ENCODE measurements at places on chromosomes 6 and 20.

DNA sequence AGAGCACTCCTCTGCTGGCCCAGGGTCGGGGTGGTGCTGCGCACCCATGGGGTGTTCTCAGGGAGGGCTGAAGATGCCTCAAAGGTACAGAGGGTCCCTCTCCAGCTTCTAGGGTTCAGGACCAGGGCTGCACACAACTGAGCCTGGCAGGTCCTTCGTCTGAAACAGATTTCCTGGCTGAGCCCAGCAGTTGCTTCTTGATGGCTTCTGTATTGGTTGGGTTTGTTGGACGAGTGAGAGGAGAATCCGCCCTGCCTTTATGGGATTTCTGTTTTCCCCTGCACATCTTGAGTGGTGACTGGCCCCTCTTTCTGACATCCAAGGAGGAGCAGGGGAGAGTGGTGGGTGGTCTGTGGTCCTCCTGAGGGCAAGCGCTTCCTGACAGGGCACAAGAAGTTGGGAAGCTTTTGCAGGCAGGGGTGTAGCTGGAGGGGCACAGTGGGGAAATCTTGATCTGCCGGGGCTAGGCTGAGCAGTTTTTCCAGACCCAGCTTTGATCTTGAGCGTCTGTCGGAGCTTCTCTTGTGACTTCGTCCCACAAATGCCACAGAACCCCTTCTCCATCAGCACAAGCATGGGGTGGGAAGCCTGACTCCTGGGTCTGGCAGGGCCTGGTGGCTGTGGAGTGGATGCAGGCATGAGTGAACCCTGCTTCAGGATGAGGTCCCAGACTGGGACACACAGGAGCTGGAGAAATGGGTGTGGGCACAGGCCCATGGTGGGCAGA is 116.5 kb downstream of the SYNDIG1 start:
- H3K27me3 ChIP-seq = no peaks in the 10 kb centered on the region
- H3K4me3 ChIP-seq = no peak overlapping the region
- no peaks in the 10 kb centered on the region for H3K36me3 ChIP-seq
- DNase-seq = no peak
- no peaks in the 10 kb centered on the region for H3K4me1 ChIP-seq

DNA sequence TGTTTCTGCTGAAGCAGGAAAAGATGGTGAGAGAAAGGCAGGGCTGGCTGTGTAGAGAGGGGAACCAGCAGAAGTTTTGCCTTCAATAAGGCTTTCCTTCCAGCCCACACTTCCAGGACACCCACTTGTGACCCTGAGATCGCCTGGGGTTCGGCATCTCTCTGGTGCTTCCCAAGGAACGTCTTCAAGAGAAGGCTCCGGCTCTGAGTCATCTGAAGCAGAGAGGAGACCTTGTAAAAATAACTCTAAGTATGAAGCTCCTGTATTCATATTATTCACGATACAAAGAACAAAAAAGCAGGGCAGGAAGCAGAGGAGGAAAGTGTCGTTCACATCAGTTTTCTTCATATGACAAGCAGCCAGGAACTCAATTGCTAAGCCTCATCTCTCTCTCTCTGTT is 95.4 kb upstream of the MRPS10 start:
- H3K27me3 ChIP-seq = no peaks in the 10 kb centered on the region
- DNase-seq = no peak
- H3K4me1 ChIP-seq = peaks cover 36% of the 10 kb centered on the region
- peaks cover 16% of the 10 kb centered on the region for H3K36me3 ChIP-seq
- peak overlapping the region; percentile 59 for H3K27ac ChIP-seq
- no peak overlapping the region for H3K4me3 ChIP-seq

DNA sequence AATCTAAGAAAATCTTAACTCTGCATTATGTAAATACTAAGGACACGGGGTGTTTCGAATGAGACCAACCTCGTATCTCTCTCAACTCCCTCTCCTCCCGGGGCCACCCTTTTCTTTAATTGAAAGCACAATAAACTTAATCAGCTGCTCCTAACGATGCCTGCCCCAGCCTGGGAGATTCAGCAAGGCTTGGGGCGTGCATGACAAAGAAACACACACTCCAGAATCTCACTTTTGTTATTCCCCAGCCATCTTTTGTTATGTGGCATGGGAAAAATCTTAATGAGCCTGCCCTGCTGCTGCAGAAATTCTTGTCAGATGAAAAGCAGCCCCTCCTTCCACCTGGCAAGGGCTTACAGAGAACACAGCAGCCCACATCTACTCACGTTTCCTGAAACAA is 117.4 kb downstream of the TTLL2 start:
- H3K36me3 ChIP-seq = no peaks in the 10 kb centered on the region
- no peak overlapping the region for H3K27ac ChIP-seq
- no peak for DNase-seq
- no peaks in the 10 kb centered on the region for H3K4me1 ChIP-seq

- DNase-seq = no peak
- no peak overlapping the region for H3K4me3 ChIP-seq
- H3K27me3 ChIP-seq = peaks cover 3% of the 10 kb centered on the region
- no peak overlapping the region for H3K27ac ChIP-seq
- H3K4me1 ChIP-seq = no peaks in the 10 kb centered on the region
Measured at GRCh38 chr6:79526897-79527296, 10.3 kb downstream of the LCA5 start.

GRCh38 chr6:10979603-10980002 is 64.5 kb downstream of the ELOVL2 start:
- H3K36me3 ChIP-seq = no peaks in the 10 kb centered on the region
- H3K4me1 ChIP-seq = no peaks in the 10 kb centered on the region
- no peak overlapping the region for H3K27ac ChIP-seq
- no peak for DNase-seq
- H3K4me3 ChIP-seq = no peak overlapping the region

- no peaks in the 10 kb centered on the region for H3K36me3 ChIP-seq
- H3K4me3 ChIP-seq = no peak overlapping the region
- peaks cover 3% of the 10 kb centered on the region for H3K4me1 ChIP-seq
- DNase-seq = no peak
- H3K27ac ChIP-seq = no peak overlapping the region
- peaks cover 2% of the 10 kb centered on the region for H3K27me3 ChIP-seq
Measured at GRCh38 chr20:44541992-44542391, 20.1 kb upstream of the SERINC3 start.

DNA sequence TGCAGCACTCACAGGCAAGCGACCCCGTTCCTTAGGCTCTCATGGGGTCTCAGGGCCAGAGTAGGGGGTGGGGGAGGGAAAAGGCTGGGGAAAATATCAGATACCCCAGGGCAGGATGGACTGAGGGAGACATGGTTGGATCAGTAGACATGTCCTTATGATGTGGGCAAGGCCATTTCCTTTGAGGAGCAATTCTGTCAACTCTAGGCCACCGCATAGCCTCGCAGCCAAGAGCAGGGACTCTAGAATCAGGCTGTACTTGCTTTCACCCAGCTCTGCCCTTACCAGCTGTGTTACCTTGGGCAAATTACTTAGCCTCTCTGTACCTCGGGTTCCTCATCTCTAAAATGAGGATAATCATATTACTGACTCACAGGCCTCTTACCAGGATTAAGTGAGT is 2.2 kb upstream of the MAPK13 start:
- H3K4me1 ChIP-seq = peaks cover 38% of the 10 kb centered on the region
- DNase-seq = no peak
- no peaks in the 10 kb centered on the region for H3K27me3 ChIP-seq
- no peak overlapping the region for H3K4me3 ChIP-seq

- peaks cover 9% of the 10 kb centered on the region for H3K27me3 ChIP-seq
- H3K27ac ChIP-seq = no peak overlapping the region
- DNase-seq = no peak
- H3K4me3 ChIP-seq = no peak overlapping the region
- H3K4me1 ChIP-seq = peaks cover 8% of the 10 kb centered on the region
- H3K36me3 ChIP-seq = no peaks in the 10 kb centered on the region
Measured at GRCh38 chr6:159184559-159184958, 15.4 kb downstream of the FNDC1 start.

GRCh38 chr6:150169609-150170008 is 26.8 kb downstream of the PPP1R14C start:
- peak overlapping the region; percentile 48 for H3K27ac ChIP-seq
- no peak for DNase-seq
- peaks cover 16% of the 10 kb centered on the region for H3K4me1 ChIP-seq
- peaks cover 15% of the 10 kb centered on the region for H3K27me3 ChIP-seq
- H3K36me3 ChIP-seq = no peaks in the 10 kb centered on the region
- no peak overlapping the region for H3K4me3 ChIP-seq

- no peak for DNase-seq
- H3K27me3 ChIP-seq = no peaks in the 10 kb centered on the region
- H3K36me3 ChIP-seq = no peaks in the 10 kb centered on the region
- no peak overlapping the region for H3K27ac ChIP-seq
- no peaks in the 10 kb centered on the region for H3K4me1 ChIP-seq
Measured at GRCh38 chr6:101439790-101440189, 46.3 kb downstream of the GRIK2 start.

DNA sequence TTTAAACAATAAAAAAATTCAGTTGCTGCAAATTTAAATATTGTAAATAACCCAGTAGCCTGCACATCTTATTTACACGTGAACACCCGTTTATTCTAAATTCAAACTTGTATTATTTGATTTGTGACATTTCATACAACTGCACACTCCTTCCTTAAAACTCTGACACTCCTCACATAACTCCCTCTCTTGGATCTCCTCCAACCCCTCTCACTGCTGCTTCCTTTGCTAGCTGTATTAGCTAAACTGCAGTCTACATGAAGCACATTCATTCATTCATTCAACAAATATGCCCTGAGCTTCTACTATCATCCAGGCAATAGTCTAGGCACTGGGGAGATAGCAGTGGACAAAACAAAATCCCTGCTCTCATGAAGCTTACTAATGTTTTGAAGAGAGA is 47.0 kb downstream of the FBXL4 start:
- H3K27me3 ChIP-seq = no peaks in the 10 kb centered on the region
- H3K4me1 ChIP-seq = peaks cover 5% of the 10 kb centered on the region
- no peak for DNase-seq
- no peak overlapping the region for H3K27ac ChIP-seq
- no peak overlapping the region for H3K4me3 ChIP-seq

- DNase-seq = no peak
- H3K27ac ChIP-seq = peak overlapping the region; percentile 89
- peaks cover 65% of the 10 kb centered on the region for H3K4me1 ChIP-seq
- peaks cover 86% of the 10 kb centered on the region for H3K36me3 ChIP-seq
- H3K27me3 ChIP-seq = no peaks in the 10 kb centered on the region
Measured at GRCh38 chr20:59031564-59032022, 542 bp downstream of the ATP5F1E start.

- no peak overlapping the region for H3K4me3 ChIP-seq
- H3K27ac ChIP-seq = peak overlapping the region; percentile 55
- peaks cover 48% of the 10 kb centered on the region for H3K4me1 ChIP-seq
- no peak for DNase-seq
- H3K27me3 ChIP-seq = no peaks in the 10 kb centered on the region
Measured at GRCh38 chr6:33691456-33692077, 19.9 kb downstream of the UQCC2 start.

DNA sequence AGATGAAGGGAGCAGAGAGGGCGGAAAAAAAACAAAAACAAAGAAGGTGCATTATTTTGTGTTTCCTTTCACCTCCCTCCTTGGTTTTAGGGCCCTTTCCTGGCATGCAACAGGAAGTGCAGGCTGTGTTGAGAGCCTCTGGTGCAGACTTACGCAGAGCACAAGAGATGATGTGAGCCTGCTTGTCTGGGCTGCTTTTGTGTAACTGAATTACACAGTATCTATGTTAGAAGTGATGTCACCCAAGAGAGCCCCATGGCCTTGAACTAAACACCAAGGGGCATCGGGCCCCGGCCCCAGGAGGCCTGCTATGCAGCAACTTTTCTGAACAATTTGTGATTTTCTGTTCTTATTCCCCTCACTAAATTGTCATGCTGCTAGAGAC is 25.5 kb downstream of the GNAS start:
- peaks cover 10% of the 10 kb centered on the region for H3K4me1 ChIP-seq
- H3K36me3 ChIP-seq = no peaks in the 10 kb centered on the region
- peaks cover 4% of the 10 kb centered on the region for H3K27me3 ChIP-seq
- H3K27ac ChIP-seq = peak overlapping the region; percentile 28
- DNase-seq = no peak

GRCh38 chr6:126195625-126196236 is 144.2 kb upstream of the CENPW start:
- H3K36me3 ChIP-seq = no peaks in the 10 kb centered on the region
- no peak overlapping the region for H3K27ac ChIP-seq
- DNase-seq = no peak
- H3K4me1 ChIP-seq = peaks cover 2% of the 10 kb centered on the region
- no peaks in the 10 kb centered on the region for H3K27me3 ChIP-seq
- no peak overlapping the region for H3K4me3 ChIP-seq

DNA sequence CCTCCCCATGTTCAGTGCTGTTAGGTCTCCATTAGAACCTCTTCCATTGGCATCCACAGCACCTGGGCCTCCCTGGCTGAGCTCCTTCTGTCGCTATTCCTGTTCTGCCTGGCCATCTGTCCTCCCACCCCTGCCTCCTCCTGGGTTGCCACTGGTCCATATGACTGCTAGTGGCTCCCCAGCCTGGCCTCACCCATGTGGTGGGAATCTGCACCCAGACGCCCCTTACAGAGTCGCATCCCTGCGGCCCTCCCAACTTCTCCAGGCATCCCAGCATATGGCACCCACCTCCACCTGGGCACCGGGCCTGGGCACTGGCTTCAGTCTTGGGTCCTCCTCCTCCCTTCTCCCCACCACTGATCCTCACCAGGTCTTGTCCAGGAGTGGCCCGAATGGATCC is 7.7 kb downstream of the CDC25B start:
- H3K4me1 ChIP-seq = peaks cover 52% of the 10 kb centered on the region
- H3K36me3 ChIP-seq = peaks cover 83% of the 10 kb centered on the region

DNA sequence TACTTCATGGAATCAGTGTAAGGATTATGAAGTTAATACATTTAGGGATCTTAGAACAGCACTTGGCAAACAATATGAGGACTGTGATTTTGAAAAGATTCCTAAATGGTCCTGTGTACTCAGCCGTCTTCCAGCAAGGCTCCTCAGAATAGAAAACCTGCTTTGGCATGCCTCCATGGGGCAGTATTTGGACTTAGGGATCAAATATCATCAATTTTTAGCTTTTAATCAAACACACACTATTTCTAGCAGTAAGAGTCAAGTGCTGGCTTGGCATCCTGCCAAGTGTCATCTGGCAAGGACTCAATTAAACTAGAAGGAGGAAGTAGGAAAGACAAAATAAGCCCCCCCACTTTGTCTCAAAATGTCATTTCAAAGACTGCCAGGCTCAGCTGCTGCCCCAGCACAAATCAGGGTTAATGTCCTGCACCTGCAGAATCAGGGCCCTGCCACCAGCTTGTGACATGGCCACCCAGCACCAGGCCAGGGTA is 40.8 kb downstream of the IYD start:
- no peak overlapping the region for H3K27ac ChIP-seq
- no peak for DNase-seq
- H3K4me1 ChIP-seq = peaks cover under 1% of the 10 kb centered on the region

DNA sequence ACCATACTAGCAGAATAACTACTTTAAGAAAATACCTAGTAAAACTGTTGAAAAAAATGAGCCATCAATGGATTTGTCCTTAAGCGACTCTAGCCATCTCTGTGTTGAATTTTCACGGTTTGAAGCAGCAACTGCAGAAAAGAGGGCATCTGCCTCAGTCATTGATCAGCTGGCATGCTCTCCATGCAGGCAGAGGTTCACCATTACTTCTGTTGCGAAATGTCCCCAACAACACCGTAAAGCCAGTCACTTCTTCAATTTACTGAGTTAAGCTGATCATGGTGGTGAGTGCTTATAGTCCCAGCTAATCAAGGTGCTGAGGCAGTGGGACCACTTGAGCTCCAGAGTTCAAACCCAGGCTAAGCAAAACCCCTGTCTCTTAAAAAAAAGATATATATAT is 11.1 kb downstream of the TPD52L1 start:
- H3K27ac ChIP-seq = no peak overlapping the region
- peaks cover 13% of the 10 kb centered on the region for H3K27me3 ChIP-seq
- no peaks in the 10 kb centered on the region for H3K4me1 ChIP-seq

GRCh38 chr6:139981066-139981624 is 606.7 kb upstream of the CITED2 start:
- no peaks in the 10 kb centered on the region for H3K36me3 ChIP-seq
- H3K4me1 ChIP-seq = no peaks in the 10 kb centered on the region
- no peaks in the 10 kb centered on the region for H3K27me3 ChIP-seq
- H3K27ac ChIP-seq = no peak overlapping the region
